ENCODE measurements at places on chromosomes 7 and 10.

DNA sequence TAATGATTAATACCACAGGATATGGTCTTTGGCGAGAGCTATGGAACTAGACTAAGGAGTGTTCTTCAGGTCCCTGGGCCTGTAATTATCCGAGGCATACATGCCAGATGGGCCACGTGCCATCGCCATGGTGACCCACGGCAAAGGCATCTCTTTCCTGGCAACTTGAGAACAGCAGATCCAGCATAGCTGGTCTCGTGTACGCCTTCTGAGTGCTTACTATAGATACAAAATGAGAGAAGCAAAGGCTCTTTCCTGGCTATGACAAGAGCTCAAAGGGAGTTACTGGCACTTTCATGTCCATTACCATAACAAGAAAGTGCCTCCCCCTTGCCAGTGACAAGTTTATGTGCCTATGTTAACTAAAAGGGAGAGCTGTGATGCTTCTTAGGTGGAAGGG is 26.0 kb upstream of the GLI3 start:
- peak; percentile 70 for DNase-seq

- DNase-seq = no peak
Observed at GRCh38 chr7:55181762-55182161, 162.9 kb downstream of the EGFR start.

DNA sequence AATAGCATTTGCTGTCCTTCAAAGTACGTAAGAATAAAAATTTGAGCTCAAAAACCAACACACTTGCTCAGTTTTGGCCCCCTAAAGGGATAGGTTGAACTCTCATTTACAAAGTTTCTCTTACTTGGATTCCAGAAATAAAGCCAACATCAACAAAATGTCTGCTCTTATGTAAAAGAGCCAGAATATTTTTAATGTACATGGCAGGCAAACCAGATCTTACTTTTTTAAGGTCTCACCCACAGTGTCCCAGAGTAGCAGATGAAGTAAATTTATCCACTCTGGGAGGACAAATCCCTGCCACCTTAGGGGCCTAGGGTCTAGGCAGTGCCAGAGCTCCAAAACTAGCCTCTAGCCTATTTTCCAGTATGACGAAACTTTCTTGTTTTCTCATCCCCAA is 159.6 kb downstream of the SKAP2 start:
- peak; percentile 58 for DNase-seq

- no peak for DNase-seq
Observed at GRCh38 chr7:8511855-8512254, 78.4 kb downstream of the NXPH1 start.

GRCh38 chr10:62961951-62962523 is 145.9 kb upstream of the EGR2 start:
- no peak for DNase-seq
